ENCODE measurements at places on chromosomes 1 and 21.

GRCh38 chr21:34892209-34892608, 156.9 kb downstream of the RUNX1 start:
- DNase-seq, result no peak

- no peak for DNase-seq
These were observed 4.0 kb downstream of the RGS8 start for GRCh38 chr1:182680408-182680807.

DNA sequence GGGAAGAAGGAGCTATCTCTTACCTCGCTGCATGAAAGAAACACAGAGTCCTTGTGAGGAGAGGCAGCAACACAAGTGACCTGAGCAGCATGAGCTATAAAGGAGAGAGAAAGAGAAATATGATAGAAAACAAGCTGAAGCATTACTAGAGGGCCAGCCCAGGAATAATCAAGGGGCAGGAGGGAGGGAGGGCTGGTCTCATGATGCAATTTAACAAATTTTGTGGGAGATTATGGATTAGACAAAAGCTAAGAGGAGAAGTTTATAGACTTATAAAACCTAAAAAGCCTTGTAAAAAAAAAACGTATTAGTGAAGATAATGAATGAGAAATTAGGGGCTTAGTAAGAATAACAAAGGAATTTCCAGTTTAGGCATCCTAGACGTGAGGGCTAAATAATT, 5.0 kb downstream of the WDR77 start:
- no peak for DNase-seq

DNA sequence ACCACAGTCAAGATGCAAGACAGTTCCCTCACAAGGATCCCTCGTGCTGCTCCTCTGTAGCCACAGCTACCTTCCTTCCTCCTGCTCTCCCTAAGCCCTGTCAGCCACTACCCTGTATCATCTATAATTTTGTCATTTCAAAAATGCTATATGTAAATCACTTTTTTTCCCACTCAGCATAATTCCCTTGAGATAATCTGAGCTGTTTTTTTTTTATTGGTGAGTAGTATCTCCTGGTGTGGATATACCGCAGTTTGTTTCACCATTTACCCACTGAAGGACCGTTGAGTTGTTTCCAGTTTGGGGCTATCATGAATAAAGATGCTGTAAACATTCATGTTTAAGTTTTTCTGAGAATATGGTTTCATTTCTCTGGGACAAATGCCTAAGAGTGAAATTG, 88.2 kb downstream of the HUNK start:
- no peak for DNase-seq

DNA sequence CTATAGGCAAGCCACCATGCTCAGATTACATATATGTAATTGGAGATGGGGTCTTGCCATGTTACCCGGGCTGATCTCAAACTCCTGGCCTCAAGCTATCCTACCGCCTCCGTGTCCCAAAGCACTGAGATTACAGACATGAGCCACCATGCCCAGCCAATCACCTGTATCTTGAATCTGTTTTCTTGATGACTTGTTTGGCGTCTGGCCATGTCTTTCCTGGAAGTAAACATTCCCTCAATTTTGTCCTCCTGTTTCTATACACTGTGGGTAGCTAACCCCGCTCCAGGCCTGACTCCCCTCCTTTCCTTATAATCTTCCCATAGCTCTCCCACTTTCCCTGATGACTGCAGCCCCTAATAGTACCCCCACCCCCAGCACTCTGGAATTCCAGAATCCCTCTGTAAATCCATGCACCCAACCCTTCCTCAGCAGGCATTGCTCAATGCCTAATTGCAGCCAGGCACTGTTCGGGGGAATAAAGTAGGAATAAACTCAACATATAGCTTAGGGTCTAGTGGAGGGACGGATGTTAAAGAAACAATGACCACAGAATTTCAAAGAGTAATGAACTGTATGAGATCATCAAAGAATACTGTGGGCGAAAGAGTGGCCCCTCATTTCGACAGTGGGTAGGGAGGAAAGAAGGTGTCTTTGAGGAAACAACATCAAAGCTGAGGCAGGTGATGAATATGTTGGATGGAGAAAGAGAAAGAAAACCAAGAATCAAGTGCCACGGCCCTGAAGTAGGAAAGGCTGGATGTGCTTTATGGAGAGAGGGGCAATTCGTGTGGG, 161.5 kb downstream of the ADSS2 start:
- no peak for DNase-seq

GRCh38 chr1:208004851-208005250, 93.9 kb upstream of the CD34 start:
- DNase-seq, result no peak

GRCh38 chr1:64537942-64538341, 68.0 kb downstream of the CACHD1 start:
- no peak for DNase-seq

DNA sequence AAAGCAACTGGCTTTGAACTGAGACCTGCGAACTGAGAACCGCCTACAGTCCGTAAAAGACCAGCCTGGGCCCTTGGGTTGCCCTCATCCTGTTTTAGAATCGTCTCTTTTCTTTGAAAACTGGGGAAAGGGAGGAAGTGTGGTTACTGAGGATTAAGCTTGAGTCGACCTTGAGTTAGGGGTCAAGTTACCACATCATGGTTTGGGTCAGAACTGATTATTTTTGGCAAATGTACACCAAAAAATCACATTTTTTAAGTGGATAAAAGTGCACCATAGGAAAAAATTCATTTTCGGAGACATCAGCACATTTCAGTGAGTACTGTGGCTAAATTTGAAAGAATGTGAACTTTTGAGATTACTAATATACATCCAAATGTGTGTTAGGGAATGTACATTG, 76.9 kb upstream of the KAZN start:
- no peak for DNase-seq

GRCh38 chr1:192615055-192615454, 20.9 kb upstream of the RGS13 start:
- no peak for DNase-seq

GRCh38 chr1:93585059-93585966, 96.3 kb downstream of the BCAR3 start:
- DNase-seq, result no peak

GRCh38 chr21:32333953-32334673, 35.5 kb downstream of the MRAP start:
- DNase-seq, result no peak

- no peak for DNase-seq
These were observed 1211.9 kb downstream of the MRPL39 start for GRCh38 chr21:24395320-24395923.

DNA sequence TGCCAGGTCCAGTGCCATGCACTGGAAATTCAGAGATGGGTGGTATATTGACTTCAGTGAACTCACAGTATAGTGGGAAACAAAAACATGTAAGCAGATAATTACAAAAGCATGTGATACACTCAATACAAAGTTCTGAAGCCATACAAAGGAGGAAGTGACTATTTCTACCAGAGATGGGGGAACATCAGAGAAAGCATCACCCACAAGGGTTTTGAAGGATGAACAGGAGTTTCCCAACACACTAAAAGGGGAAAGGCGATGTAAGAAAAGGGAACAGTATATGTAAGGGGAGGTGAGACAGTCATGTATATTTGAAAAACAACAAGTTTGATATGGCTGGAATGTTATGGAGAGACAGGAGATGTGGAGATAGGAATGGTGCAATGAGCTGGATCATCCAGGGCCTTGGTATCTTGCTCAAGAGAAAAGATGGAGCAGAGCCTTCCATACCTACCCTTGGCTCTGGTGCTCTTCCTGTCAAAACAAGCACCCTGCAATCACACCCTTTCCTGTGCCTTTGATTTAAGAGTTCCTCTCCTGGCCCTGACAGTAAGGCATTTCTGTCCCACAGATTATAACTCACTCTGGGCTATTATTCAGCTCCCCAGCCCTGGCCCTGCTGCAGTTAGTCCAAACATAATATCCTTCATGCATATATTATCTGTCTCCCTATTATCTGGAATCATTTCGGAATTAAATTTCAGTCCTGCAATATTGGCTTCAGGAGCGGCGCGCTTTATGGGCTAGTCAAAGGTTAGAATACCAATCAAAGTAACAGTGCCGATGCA, 60.5 kb downstream of the DMAP1 start:
- DNase-seq, result no peak

DNA sequence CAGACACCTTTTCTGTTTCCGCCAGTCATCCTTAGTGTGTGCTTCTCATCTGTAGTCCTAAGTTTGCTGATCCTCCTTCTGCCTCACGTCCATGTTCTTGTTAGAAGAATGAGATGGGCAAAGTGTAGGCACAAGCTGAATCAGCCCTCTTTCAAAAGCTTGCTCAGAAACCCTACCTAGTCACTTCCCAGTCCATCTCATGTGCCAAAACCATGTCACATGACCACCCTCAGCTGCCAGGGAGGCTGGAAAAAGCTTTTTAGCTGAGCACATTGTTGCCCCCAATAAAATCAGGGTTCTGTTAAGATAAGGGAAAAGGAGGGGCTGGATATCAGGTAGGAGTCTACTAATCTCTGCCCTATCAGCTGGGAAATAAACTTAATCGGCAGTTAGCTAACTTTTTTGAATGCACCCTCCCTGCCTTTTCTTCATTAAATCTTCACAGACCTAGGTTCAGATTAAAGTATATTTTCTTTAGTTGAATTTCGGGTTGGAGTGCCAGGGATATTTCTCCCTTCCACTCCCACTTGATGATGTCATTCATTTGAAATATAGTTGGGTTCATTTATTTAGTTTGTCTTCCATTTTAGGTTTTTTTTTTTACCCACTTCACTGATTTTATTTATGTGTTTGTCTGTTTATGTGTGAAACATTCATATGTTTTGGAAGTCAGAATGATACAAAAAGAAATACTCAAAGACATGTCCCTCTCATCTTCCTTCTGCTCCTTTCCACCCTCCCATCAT, 129.2 kb downstream of the ROR1 start:
- no peak for DNase-seq

DNA sequence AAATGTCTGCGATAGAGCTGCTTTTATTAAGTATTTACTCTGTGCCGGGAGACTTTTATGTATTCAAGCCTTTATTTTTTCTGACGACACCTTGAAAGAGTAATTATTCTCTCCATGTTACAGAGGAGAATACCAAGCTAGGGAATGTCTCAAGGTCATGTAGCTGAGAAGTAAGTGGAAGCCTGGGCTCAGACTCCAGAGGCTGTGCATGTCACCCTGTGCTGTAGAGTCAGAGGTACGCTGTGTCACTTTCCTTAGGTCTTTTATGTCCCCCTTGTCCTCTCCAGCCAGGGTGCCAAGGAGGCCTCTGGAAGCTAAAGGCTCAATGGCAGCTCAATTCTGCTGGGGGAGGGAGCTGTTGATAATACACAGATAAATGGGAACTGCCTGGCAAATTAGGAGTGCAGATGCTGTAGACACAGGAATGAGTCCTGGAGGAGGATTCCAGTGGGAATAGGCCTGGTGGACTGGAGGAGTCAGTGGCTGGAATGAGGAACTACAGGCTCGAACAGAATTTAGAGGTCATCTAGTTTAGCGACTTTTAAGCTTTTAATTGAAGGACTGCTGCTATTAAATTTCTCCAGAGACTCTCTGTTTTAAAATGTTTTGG, 9.3 kb upstream of the IL19 start:
- no peak for DNase-seq

- no peak for DNase-seq
These were observed 23.2 kb downstream of the XCL1 start for GRCh38 chr1:168599641-168600040.

DNA sequence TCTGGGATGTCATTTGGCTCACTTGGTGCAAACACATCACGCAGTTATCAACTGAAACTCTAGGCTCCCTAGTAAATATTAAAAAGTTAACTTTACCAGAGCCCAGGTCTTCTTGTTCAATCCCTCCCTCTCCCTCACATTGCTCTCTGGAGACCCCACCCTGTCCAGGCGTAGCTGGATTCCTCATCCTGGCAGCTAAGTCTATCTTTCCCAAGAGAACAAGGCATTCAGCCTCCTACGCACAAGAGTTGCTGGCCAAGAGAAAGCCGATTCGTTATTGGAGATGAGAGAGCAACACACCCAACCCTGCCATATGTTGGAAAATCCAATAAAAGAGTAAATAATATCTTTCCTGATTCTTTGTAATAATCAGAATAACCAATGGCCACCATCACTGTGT, 117.9 kb downstream of the SLC30A10 start:
- DNase-seq, result no peak

GRCh38 chr1:156143765-156144489, 9.5 kb upstream of the SEMA4A start:
- no peak for DNase-seq

DNA sequence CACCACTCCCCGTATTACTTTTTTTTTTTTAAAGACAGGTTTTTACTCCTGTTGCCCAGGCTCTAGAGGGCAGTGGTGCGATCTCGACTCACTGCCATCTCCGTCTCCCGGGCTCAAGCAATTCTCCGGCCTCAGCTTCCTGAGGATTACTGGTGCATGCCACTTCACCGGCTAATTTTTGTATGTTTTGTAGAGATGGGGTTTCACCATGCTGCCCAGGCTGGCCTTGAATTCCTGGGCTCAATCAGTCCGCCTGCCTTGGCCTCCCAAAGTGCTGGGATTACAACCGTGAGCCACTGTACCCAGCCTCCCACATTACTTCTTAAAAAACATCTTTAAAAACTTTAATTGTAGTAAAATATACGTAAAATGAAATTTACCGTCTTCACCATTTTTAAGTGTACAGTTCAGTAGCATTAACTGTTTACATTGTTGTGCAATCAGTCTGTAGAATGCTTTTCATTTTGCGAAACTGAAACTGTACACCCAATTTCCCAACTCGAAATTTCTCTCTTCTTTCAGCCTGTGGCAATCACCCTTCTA, 77.0 kb downstream of the ZMYM4 start:
- no peak for DNase-seq

GRCh38 chr1:10947691-10948462, 64.6 kb upstream of the TARDBP start:
- DNase-seq, result no peak

DNA sequence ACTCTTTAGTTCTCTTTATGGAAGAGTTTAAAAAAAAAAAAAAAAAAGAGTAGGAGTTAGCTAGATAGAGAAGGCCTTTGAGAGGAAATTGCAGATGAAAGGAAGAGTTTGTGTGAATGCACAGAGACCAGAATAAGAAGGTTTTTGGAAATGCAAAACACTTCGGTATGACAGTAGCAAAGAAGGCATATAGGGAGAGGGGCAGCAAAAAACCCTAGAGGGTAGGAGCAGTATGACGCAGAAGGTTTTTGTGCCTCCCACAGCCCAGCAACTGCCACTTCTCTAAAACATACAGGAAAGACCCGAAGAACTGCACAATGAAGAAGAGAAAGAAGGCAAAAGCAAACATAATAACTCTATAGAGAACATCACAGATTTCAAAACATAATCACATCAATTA, 84.3 kb downstream of the WDR64 start:
- DNase-seq, result no peak

- DNase-seq, result no peak
These were observed 40.8 kb upstream of the DOCK7 start for GRCh38 chr1:62728963-62729362.

GRCh38 chr1:240073097-240073496, 18.6 kb upstream of the FMN2 start:
- DNase-seq, result no peak

DNA sequence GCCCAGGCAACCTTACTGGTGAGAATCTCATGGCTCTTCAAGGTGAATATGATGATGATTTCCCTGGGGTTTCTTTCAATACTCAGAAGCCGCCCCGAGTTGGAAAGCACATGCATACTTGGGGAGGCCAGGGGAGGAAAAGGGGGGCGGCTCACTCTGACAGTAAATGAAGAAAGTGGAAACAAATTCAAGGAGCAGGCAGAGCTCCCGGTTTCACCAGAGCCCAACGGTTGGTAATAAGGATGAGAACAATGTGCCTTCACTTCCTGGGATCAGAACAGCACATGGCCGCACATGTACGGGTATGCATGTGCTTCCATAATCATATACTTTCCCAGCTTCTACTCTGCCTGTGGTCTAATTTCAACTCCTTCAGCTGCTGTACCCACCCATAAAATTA, 3.8 kb upstream of the ARHGEF2 start:
- no peak for DNase-seq

GRCh38 chr21:41634211-41634694, 126.3 kb upstream of the TMPRSS2 start:
- DNase-seq, result no peak
